ENCODE measurements at places on chromosomes 4 and X. TPM values are rescaled to one million over a fixed set of nuclear protein-coding genes. Genes with fewer than 3 reads are reported as not detected.

Gene RS1
- not detected for total RNA-seq

- DNase-seq = no peak
Measured at GRCh38 chr4:137927972-137928371, 314.2 kb downstream of the SLC7A11 start.

DNA sequence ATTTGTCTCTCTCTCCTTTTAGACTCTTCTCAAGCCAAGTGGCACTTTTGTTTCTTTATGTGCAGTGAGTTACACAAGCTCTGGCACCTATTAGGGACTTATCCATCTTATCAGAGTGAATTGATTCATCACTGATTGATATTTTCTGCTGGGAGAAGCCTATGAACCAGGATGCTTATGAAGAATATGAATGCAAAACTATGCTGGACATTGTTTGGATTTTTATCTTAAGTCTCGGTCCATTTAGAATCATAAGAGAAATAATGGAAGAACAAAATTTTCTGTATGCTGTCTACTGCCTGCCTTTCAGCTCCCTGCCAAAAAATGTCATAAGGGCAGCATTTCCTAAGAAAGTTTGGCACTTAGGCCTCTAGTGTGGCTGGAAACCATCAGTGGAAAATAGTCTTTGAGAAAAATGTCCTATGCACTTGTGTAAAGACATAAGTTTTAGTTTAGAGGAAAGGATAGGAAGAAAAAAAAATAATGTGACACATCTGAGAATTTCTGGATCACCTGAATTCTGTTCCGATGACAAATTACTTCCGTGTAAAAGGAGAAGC lies 365.7 kb upstream of the MAD2L1 start:
- no peak for DNase-seq

Gene TLR1
- 4.9 TPM for total RNA-seq

Measured in cardiac septum (tissue), 1 donor.